ENCODE measurements at places on chromosomes 4 and X.

DNA sequence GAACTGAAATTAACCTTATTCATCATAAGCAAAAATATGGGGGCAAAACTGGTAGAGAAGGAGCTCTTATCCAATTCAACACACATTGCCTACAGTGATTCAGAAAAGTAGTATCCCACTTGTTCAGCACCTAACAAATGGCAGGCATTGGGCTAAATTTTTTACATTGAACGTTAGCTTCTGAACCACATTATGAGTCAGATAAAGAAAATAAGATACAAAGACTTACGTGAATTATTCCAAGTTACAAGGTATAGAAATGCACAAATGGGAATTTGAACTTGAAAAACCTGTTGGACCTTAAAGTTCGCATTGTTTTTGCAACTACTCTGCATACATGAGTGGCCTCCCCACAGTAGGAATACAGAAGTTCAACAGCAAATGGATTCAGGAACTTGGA lies 210.6 kb downstream of the LDB2 start:
- no peak for DNase-seq

GRCh38 chr4:28167411-28167810 lies 1306.8 kb downstream of the STIM2 start:
- DNase-seq = no peak

- DNase-seq = no peak
Observed at GRCh38 chr4:70760662-70761061, 38.9 kb downstream of the RUFY3 start.

DNA sequence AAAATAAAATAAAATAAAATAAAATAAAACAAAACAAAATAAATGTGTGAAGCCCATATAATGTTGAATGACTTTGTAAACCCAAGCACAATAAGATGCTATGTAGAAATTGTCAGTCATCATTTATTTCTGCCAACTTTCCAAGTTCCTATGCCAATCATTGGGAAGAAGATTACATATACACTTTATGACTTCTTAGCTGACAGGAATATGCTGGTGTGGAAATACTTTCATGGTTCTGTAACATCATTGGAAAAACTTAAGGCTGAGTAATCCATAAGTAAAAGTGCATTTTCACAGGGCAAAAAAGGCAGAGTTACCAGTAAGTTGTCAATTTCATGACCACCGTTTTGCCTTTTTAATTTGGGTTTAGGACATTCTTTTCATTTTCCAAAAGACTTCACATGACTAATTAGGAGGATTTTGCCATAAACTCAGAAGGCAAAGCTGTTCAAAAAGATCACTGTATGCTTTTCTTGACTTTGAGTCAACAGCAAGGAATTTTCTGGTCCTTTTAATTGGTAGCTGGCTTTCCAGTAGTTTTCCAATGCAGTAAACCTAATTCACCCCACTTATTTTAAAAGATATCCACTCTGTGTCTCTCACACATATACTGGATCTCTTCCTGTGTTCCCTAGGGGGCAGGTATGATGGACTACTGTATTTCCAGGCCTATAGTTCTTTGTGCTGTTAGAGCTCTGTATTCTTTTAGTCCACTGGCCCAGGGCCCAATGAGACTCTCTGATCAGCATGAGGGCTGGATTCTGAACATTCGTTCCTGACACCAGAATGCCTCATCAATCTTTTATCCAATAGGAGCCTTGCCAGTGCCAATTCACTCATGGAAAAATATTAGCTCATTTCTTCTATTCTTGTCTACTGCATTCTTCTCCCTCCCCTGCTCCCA lies 26.2 kb upstream of the SCRG1 start:
- no peak for DNase-seq

- no peak for DNase-seq
Observed at GRCh38 chr4:43567644-43568043, 675.1 kb downstream of the GRXCR1 start.

DNA sequence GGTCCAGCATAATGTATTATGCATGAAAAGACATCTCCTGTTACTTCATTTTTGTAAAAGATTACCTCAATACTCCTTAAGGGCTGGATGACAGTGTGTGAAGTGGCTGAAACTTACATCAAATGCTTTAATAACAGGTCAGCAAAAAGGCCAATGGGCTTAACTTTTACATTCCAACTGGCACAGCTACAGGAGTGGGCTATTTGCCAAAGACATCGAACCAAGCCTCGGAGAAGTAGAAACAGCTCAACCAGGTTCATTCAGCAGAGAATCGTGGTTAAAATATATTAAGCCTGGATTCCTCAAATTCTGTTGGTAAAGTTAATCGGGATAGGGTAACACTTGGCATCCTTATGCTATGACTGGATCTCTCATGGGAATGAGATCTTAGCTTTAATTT lies 639.7 kb downstream of the TRIML1 start:
- no peak for DNase-seq

- DNase-seq = no peak
Observed at GRCh38 chrX:41108463-41109205, 23.4 kb downstream of the USP9X start.

DNA sequence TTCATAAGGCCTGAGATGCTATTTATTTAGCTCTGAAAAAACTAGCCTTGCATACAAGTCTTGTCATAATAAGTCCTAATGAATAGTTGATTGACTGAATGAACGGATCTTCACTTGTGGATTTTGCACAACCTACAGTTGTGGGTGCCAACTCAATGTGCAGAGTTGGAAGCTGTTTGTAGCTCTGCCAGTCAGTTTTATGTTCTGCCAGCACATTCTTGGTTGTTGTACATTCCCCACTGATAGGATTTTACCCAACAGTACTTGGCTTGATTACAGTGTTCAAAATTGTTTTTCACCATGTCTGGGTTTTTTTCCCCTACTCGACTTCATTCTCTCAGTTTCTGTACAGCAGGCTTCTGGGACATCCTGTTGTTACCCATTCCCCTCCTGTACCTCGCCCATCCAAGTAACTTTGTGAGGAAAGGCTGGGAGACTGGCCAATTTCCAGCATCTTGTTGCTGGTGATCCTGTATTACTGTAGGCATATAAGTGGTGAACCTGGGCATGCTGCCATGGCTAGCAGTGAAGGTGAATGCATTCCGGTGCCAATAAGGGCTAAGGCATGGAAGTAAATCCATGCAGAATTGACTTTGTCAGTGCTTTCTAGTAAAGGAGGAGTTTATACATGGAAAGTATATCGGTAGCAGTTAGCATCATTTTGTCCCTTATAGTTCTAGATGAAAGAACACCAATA lies 22.8 kb downstream of the IL1RAPL1 start:
- no peak for DNase-seq

DNA sequence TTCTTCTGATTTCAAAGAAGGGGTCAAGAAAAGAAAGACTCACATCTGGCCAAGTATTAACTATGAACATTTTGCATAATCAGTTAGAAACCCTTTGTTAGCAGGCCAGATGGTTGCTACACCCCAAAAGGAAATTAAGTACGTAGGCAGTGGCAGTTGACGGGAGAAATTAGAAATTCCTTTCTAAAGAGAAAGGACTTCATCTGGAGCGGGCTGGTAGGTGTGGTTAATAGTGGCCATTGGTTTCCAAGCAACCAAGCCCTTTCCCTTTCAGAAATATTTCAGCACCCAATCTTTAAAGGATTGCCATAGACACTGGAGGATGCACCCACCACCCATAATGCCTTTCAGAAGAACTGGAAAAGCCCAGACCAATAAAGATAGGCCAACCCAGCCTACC lies 235.7 kb upstream of the LDB2 start:
- no peak for DNase-seq

DNA sequence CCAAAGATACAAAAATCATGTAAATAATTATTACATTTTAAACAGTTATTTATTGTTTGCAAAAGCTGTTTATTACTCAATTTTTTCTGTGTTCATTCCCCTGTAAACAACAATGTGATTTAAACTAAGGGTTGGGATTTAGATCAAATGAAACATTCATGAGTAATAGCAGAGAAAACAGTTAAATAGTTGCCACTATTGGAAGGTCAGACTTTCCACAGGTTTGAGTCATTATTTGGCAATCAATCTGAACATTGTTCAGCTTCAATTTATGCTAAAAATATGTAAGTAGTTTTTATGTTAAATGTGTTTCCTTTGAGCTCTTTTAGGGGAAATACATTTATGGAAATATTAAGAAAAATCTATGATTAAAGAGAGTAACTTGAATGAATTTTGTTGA lies 144.9 kb downstream of the STIM2 start:
- DNase-seq = no peak

- no peak for DNase-seq
Observed at GRCh38 chr4:141899103-141899502, 262.7 kb downstream of the IL15 start.

- no peak for DNase-seq
Observed at GRCh38 chr4:183200453-183200852, 101.4 kb downstream of the WWC2 start.

DNA sequence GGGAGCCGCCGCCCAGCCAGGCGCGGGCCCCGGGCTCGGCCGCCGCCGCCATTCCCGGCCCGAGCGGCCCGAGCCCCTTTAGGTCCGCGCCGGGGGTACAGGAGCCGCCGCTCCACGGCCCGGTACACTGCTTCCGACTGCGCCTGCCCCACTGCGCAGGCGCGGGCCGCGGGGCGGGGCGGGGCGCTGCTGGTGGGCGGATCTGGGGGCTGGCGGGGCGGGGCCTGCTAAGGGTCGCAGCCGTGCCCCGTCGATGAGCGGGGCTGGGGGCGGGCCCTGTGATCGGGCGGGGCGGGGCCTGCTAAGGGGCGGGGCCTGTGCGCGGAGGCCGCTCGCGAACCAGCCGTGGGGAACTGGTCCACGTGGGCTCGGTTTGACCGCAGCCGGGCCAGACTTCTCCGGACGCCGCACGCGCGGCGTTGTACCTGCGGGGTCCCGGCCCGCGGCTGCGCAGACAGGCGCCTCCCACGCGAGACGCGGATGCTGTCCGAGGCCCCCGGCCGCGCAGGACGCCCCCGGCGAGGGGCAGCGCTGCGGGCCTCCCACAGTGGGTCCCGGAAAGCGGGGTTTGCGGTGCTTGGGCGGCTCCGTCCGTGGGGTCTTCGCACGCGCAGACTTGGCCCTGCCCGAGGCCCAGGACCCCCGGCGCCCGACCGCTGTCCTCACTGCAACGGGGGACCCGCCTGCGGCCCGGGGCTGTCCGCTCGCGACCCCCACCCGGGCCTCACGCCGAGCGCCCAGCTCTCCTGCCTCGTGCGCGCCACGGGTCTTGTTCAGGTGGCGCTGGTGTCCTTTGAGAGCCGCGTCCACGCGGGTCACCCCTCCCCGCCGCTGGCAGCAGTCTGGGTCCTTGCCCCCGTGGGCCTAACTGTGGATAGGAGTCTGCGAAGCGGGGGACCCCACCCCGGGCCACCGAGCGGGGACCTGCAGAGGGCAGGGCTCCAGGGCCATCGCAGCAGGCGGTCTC lies at the start of gene DGKQ:
DGKQ (minus strand) TSS at position 139 of the 967 bp plus-strand sequence; CDS start at position 52, 87 bp downstream.
- peak; percentile 84 for DNase-seq

- DNase-seq = no peak
Observed at GRCh38 chr4:158915683-158916241, 146.9 kb downstream of the FNIP2 start.

- no peak for DNase-seq
Observed at GRCh38 chr4:79421483-79421882, 13.5 kb upstream of the GK2 start.

DNA sequence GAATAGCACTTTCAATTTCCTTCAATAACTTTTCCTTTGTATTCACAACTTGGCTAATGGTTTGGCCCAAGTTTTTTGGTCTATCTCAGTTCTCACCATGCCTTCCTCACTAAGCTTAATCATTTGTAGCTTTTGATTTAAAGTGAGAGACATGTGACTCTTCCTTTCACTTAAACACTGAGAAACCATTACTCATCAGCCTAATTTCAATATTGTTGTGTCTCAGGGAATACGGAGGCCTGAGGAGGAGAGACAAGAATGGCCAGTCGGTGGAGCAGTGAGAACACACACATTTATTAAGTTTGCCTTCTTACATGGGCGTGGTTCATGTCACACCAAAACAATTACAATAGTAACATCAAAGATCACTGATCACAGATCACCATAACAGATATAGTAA lies 56.7 kb downstream of the TSPAN5 start:
- DNase-seq = no peak

- DNase-seq = no peak
Observed at GRCh38 chr4:146638786-146639505, at the start of gene POU4F2. Gene POU4F2, plus strand, starts transcription at chr4:146638893. Its CDS starts 248 bp downstream, at chr4:146639141.

- no peak for DNase-seq
Observed at GRCh38 chr4:13364653-13365052, 119.5 kb downstream of the RAB28 start.

DNA sequence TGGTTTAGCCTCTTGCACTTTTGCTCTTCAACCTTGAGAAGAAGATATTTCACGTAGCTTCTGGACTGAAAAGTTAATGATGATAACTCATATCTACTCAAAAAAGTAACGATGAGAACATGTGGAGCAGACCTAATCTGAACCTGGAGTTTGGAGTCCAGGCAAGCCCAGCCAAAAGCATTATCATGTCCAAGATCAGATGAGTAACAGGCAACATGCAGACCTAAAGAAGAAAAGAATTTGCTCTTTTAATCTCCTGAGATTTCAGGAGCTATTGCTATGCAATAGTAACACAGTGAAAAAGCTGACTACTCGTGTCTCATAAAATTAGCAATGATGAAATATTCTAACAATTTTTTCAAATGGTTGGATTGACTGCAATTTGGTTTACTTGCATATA lies 21.8 kb upstream of the PPA2 start:
- DNase-seq = no peak

DNA sequence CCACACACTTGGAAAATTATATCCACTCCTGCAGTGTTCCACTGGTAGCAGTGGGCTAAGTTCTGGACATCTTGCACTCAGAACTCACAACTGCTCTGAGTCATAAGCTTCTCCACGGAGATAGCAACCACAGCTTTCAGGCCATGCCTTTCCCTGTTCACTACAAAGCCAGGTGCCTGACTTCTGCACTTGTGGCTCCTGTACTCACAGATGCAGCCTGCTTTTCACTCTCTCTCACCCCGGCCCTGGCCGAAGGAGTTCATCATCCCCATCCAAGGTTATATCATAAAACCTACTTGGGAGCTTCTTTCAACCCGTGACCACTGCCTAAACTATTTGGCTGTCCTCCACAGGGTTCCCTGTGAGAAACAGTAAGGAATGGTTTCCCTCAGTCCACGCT lies 999.4 kb downstream of the GLUD2 start:
- DNase-seq = no peak

- DNase-seq = peak; percentile 12
Observed at GRCh38 chrX:56729152-56729850, at the start of gene NBDY. Gene NBDY, plus strand, starts transcription at chrX:56729243. Its CDS starts 111 bp downstream, at chrX:56729354.

DNA sequence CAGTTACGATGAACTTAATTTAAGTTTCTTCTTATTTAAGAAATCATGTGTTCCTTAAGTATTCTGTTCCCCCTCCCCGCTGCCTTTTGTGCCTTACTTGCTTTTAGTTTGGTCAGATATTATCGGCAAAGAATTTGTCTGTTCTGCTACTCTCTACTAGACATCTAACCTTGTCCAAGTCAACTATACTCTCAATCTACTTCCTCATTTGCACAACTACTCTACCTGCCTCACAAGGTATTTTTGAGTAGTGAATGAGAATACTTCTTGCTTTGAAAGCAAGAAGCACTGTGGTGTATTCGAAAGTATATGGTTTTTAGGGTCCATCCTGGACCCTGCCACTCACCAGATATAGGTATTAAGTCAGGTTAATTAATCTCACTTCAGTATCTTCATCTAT lies 8.0 kb upstream of the KLHL5 start:
- DNase-seq = no peak

GRCh38 chr4:74218201-74218600 lies 60.3 kb downstream of the MTHFD2L start:
- DNase-seq = no peak

- no peak for DNase-seq
Observed at GRCh38 chr4:122823476-122823875, 3.2 kb upstream of the FGF2 start.

Data from K562 (cell line).